NCI-H1930 (cell line): ENCODE measurements at places on chromosomes 2 and 18.
A peak's percentile ranks its signal among the peaks of the same experiment; 100 is the strongest.

GRCh38 chr2:37573451-37574388, 97.7 kb downstream of the CDC42EP3 start:
- no peak for DNase-seq

DNA sequence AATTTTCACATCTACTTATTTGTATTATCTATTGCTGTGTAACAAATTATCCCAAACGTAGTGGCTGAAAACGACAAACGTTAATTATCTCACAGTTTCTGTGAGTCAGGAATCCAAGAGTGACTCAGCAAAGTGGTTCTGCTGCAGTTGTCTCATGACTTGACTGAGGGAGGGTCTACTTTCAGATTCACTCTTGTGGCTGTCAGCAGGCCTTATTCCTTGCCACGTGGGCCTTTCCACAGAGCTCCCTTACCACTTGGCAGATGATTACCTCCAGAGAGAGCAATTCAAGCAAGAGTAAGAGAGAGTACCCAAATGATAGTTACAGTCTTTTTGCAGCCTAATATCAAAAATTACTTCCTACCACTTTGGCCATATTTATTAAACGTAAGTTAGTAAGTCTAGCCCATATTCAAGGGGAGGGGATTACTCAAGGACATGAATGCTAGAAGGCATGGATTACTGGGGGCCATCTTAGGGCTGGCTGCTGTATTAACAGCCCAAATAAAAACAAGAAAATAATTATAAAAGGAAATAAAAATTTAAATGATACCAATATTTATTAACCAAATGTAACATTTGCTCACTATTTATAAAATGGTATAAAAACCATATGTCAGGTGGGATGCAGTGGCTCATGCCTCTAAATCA, 48.7 kb upstream of the NBEAL1 start:
- peak; percentile 8 for DNase-seq

DNA sequence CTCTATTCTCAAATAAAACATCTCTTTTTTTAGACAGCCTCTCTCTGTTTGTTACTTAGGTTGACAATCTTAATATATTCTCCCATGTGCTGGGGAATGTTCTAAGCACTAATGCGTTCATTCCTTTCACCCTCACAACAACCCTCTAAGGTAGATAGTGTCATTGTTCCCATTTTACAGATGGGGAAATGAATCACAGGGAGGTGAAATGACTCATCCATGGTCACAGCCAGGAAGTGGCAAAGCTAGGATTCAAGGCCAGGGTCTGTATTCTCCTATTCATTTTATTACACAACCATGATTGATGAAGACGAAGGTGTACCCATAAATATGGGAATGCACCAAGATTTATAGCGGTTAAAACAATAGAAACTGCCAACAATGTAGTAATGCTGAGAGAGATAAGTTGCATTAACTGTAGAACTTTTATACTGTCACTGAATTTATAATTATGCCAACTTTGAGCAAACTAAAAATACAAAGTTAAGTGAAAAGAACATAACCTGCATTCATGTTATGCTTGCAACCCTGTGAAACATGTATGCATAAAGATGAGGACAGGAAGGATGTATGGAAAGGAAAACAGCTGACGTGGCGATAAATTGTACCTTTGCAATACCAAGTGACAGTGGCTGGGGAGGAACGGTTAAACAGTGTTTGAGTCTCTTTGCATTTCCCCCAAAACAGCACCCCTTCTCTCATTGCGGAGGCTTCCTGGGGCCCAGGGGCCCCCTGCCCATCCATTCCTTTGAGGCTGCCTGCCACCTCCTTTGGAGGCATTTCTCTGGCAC, 257.7 kb upstream of the AGAP1 start:
- DNase-seq: no peak

- peak; percentile 23 for DNase-seq
These were observed 125.5 kb upstream of the REV1 start for GRCh38 chr2:99615247-99615771.

- DNase-seq: no peak
These were observed 1848.6 kb upstream of the CELF4 start for GRCh38 chr18:39414009-39414700.

GRCh38 chr2:30643674-30644073, 163.6 kb downstream of the CAPN13 start:
- DNase-seq: peak; percentile 87

- DNase-seq: no peak
These were observed at the start of gene CD226 for GRCh38 chr18:69947361-69948133. Gene CD226, minus strand, starts transcription at chr18:69947873. Its CDS starts 467 bp downstream, at chr18:69947406.

- no peak for DNase-seq
These were observed 124.3 kb downstream of the ICOS start for GRCh38 chr2:204060841-204061240.

- no peak for DNase-seq
These were observed 40.1 kb downstream of the PLEK start for GRCh38 chr2:68404893-68405799.

- peak; percentile 1 for DNase-seq
These were observed 108.5 kb upstream of the COL5A2 start for GRCh38 chr2:189287982-189288521.
